ENCODE measurements at places on chromosomes 1 and 21.

DNA sequence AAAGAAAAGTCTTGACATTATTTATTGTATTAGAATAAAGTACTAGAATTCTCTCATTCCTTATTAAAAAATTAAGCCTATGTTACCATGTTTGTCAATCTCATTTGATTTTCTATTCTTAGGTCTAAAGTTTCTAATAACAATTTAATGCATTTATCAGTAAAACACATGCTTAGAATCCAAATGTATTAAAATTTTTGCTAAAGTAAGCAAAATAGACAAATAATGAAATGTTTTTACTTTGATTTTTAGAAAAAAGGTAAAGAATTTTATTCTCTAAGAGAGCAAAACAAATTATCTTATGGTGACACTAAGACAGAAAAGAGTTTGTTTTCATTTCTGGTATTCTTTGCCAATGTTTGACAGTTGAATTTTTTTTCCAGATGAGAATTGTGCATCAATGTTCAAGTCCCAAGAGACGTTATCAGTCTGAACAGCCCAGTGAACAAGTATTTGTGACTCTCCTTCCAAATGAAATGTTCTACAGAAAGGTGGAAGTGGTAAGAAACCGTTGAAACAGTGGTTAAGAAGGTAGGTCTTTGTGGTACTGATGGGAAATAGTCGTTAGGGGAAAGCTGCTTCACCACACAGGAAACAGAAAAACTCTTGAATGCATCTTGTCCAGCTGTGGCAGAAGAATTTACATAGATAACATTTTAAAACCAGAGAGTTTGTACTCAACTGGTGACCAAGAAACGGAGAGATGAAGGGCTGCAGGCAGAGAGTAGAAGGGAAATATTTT, 402.5 kb downstream of the PTPRC start:
- DNase-seq = no peak

DNA sequence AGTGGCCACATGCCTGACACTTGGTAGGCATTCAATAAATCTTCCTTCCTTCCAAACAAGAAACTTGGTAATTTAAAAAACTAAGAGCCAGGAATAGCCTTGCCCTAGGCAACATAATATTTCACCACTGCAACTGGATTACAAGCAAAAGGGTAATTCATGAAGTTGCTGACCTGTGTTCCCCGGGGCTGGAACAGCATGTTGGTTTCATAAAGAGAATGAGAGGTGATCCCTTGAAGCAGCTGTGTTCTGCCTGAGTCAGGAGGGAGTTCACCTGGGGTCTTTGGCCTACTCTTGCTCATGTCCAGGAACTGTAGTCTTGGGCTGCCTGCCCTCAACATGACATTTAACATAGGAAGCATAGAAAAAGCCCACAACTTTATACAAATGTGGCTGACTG, 329.0 kb upstream of the DAB1 start:
- DNase-seq = no peak

DNA sequence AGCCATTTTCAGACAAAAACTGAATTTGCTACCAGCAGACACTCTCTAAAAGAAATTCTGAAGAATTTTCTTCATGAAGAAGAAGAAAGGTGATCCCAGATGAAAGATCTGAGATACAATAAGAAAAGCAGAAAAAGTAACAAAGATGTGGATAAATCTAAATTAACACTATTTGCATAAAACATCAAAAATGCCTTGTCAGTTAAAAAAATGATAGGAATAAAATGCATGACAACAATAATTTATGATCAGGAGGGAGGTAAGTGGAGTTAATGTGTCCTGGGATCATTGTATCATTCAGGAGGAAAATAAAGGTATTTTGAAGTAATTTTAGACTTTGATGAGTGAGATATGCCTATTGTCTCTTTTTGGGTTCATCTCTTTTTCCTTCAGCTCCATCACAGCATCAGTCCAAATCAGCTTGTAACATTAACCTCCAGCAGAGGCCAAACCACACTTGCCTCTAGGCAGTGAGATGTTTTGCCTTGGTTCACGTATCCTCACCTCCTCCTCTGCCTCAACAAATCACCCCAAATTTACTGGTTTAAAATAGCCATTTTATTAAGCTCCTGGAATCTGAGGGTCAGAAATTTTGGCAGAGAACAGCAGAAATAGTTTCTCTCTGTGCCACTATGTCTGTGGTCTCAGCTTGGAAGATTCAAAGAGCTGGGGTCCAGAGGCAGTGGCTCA, 76.9 kb upstream of the HIVEP3 start:
- DNase-seq = no peak

GRCh38 chr1:165484532-165484931, 39.6 kb upstream of the RXRG start:
- no peak for DNase-seq

DNA sequence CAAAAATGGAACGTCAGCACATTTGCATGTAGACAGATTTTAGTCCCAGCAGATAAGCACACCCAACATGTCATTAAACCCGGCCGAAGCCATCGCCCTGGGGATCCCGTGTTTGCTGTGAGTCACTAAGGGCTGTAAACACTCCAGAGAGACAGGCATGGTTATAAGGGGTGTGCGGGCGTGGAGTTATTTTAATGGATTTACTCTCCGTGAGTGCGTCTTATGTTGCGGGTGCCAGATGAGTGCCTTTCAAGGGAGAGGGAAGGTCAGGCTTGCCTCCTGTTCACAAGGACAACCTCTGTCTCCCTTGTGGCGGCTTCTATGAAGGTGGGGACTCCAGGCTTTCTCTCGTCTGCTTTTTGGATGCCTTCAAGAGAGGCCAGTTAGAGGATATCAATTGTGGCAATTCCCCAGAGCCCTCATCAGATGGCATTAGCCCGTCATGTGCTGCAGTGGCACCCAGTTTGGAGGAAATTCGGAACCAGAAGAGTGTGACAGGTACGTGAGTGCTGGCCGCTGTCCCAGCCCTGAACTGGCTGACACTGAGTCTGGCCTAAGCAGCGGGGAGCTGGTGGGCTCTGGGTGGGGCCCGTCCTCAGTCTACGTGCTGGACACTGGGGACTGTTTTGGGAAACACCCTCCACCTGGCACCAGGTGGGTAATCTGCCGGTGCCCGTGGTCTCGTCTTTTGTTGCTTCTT, 223.8 kb upstream of the TMEM51 start:
- DNase-seq = peak; percentile 79

GRCh38 chr1:245880754-245881403, 626.2 kb downstream of the SMYD3 start:
- peak; percentile 49 for DNase-seq

DNA sequence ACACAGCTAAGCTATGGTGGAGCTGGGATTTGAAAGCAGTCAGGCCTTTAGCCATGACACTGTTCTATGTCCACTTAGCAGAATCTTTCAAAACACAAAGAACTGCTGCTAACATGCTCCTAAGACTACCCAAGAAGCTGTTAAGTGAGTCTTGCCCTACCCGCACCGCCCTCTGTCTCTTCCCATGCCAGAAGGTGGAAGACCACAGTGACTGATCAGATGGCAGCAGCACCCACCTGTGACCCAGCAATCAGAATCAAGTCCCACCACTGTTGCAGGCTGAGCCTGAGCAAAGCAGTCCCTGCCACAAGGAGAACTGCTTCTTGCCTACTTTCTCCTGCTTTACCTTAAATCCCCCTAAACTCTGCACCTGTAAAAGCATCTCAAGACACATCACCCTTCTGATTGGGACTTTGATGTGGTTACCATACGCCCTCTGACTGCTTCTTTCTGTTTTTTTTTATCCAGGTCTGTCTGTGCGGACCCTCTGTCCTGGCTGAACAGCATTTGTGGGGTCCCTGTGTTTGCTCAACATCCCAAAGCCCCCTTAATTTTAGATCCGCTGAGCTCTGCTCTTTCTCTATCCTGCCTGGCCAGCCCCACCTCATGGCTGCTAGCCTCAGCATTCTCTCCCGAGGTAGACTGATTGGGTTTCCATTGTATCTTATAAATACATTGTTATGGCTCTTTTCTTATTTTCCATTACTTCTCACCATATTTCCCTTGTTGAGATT, 16.0 kb downstream of the IRF2BP2 start:
- DNase-seq = no peak

DNA sequence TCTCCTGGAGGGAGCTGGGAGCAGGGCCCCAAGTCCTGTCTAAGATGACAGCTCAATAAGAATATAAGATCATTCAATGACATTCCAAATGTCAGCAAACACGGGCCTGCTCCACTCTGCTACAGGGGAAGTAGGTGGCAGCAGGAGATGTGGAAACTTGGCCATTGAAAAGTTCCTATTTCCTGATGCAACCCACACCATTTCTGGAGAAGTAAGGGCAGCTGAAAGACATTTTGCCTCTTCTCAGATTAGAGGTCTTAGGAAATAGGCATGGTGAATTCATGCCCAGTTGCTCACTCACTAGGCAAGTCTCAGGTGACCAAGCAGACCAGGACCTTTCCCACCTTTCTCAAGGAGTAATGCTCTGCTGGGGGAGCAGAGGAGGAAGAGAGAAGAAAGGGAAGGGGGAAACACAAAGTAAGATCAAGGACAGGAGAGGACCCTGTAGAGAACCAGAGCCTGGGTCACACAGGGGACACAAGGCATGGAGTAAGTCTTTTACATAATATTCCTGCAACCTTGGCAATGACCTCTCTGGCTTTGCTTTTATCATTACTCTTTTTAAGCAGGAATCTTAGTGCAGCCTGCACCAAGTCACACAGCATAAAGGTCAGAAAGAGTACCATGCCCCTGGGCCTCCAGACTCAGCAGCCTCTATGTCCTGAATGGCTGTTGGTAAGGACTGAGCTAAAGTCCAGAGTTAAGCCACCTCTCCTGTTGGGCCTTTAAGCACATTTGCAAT, 68.9 kb downstream of the DMAP1 start:
- DNase-seq = no peak

GRCh38 chr1:232795497-232796053, 9.6 kb upstream of the MAP10 start:
- no peak for DNase-seq

DNA sequence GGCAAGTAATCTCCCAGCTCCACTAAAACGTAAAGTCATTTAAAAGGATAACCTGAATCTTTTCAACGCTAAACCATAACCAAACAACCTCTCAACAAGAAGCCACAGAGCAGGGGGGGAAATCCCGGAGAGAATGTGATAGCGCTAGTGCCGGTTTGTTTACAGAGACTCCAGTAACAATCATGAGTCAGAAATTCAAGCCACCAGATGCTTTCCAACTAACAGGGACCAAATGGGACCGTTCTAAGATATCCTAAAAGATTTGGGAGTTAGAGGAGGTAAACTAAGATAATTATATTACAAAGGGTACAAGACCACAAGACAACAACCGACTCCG, 825 bp downstream of the DCAF8 start:
- peak; percentile 77 for DNase-seq

GRCh38 chr1:39575191-39576015, 1.2 kb downstream of the PABPC4 start:
- DNase-seq = peak; percentile 59

- no peak for DNase-seq
These were observed 13.6 kb upstream of the C1QTNF12 start for GRCh38 chr1:1259951-1260600.

- no peak for DNase-seq
These were observed 119.6 kb downstream of the TOMM20 start for GRCh38 chr1:235009074-235009473.

GRCh38 chr21:16570856-16571255, 841.1 kb downstream of the USP25 start:
- DNase-seq = no peak

DNA sequence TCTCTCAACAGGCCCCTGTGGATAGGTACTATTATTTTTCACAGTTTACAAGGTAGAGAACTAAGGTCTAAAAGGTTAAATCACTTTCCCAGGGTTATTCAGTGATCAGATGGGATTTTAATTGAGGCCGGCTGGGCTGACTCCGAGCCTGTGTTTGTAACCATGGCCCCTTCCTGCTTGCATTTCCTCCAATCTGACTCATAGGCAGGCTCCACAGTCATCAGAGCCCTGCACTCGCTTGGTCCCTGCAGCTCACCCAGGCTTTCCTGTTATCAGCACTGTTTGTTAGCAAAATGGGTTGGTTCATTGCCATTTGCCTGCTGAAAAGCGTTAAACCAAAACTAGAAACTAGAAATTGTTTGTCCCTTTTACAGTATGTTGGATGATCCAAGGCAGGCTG, 41.4 kb upstream of the LMX1A start:
- DNase-seq = peak; percentile 76

GRCh38 chr1:237033061-237033460, 8.9 kb upstream of the RYR2 start:
- no peak for DNase-seq

DNA sequence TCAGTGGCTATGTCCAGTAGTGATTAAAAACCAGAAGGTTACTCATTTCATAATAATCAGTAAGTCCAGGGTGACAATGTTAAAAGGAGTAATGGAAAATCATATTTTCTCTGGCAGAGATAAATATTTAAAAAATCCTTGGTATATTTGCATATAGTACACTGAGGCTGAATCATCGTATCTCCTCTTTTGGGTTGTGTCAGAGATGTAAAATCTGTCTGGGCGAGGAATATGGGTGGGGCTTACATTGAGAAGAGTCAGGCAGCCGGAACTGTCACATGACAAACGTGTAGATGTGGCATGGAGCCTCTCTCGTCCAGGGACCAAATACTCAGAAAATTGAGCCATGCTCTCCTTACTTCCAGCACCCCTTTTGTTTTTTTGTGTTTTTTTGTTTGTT, 120.9 kb downstream of the FMN2 start:
- DNase-seq = no peak

DNA sequence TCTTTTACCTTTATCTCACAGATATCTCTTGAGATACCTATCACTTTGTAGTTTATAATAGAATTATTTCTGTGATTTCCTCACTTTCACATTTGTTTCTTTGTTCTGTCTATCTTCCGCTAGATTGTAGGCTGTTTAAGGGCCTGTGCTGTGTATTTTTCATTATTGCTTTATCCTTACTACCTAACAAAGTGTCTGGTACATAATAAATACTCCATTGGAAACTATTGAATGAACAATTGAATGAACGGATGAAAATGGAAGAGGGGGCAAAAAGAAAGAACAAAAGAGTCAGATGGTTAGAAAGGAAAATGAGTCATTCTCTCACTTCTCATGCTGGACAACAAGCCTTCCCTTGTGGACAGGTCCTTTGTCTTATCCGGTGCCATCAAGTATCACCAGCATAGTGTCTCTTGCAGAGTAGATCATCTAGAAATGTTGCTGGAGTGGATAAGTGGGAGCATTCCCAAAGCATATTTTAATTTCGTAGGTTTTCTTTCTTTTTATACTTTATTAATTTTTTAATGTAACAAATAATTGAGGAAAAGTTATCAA, 159.8 kb downstream of the NEK7 start:
- DNase-seq = no peak

DNA sequence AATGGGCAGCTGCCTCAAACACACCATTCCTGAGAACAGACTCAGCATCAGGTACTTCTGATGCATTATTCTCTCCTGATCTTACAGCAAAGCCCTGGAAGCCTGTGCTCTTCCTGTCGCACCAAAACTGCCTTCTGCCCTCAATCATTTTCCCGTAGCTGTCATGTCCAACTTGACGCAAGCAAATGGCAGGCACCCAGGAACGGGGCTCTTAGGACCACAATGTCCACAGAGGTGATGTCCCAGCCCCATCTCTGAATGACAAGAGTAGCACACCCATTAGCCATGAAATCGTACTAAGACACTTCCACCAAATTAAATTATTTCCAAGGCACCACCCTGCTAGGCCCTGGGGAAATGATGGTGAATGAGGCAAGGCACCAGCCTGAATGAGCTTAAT, 47.1 kb downstream of the PTPN14 start:
- no peak for DNase-seq

Data from AG08396 (cell line).